ENCODE measurements at places on chromosomes 5 and 9. TPM values are rescaled to one million over a fixed set of nuclear protein-coding genes. Genes with fewer than 3 reads are reported as not detected.

Gene STARD4
- 28.1 TPM for total RNA-seq

Gene RNF183
- not detected for total RNA-seq

Gene FOXD4L6
- not detected for total RNA-seq

Gene TAF11L5
- not detected for total RNA-seq

Gene PPP3R2
- total RNA-seq: not detected

Gene TSLP
- total RNA-seq: 1.1 TPM

Gene PCDHGA9
- total RNA-seq: 7.8 TPM

Gene TXNDC8
- not detected for total RNA-seq

Gene GPR21
- total RNA-seq: 0.14 TPM

Gene GPR151
- not detected for total RNA-seq

Gene F2RL2
- total RNA-seq: 0.26 TPM

DNA sequence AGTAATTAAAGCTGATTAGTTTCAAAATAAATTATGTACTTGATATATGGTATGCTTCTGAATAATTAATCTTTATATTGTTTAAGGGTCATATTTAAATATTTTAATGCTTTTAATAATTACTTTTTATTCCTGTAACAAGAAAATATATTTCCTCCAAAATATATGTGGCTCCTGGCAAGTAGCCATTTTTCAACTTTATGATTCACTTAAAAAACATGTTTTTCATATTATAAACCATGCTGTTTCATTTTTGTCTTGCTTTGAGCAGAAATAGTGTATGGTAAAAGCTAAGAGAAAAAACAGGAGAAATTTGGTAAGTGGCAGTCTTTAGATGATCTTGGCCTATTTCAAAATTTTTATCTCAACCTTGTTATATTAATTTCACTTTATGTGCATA lies 14.6 kb downstream of the SPATA9 start:
- no peak for DNase-seq

DNA sequence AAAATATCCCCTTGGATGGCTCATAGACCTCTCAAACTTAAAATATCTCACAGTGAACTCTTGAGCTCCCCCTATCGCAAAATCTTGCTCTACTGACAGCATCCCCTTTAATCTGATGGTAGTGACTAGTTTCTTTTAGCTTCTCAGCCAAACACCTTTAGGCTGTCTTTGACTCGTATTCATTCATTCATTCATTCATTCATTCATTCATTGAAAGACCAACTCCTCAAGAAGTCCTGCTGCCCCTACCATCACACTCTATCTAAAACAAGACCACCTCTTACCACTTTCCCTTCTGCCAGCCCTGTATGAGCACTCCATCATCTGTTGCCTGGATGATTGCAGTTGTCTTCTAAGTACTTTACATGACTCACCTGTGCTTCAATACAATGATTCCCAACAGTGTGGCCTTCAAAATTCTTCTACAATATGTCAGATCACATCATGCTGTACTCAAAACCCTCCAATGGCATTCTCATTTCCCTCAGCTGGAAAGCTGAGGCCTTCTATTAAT lies 46.8 kb downstream of the ITGA2 start:
- DNase-seq: no peak

DNA sequence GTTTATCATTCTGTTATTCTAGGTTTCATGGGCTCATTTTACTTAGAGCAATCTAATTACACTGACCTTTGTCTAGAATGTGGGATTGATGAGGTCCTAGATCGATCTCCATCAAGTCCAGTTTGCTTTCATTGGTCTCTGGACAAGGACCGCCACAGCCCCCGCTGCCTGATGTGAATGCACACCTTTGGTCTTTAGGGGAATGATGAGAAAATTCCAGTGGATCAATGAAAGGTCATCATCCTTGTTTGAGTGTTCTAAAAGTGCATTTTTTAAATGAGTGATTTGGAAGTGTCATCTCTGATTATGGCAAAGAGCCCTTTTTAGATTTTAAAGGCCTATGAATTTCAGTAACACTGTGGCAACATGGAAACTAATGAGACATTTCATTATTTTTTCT lies 2.2 kb upstream of the ANKH start:
- no peak for DNase-seq

GRCh38 chr5:172902497-172903472 lies 56.4 kb upstream of the RPL26L1 start:
- peak; percentile 95 for DNase-seq

DNA sequence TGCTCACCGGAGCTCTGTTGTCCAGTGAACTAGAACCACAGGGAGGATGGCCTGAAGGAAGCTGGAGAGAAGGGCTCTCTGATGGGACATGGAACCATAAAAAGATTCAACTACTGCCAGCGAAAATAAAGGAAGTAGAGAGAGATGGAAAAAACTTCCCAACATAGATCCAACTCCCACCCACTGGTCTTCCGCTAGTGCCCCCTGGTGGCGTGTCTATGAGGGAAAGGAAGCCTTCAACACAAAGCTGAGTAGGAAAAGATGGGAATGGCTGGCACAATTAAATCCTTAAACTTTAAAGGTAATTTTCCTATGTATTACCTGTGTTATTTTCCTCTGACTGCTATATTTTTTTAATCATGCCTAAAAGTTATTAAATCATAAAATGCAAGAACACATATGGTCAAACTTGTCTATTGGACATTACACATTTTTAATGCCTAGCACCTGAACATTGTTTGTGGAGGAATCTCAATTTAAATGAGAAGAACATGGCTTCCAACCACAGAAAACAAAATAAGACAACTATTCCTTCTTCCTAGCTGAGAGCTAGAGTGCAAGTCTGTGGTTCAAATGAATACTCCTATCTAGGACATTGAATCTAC lies 51.5 kb downstream of the CEP120 start:
- peak; percentile 55 for DNase-seq

DNA sequence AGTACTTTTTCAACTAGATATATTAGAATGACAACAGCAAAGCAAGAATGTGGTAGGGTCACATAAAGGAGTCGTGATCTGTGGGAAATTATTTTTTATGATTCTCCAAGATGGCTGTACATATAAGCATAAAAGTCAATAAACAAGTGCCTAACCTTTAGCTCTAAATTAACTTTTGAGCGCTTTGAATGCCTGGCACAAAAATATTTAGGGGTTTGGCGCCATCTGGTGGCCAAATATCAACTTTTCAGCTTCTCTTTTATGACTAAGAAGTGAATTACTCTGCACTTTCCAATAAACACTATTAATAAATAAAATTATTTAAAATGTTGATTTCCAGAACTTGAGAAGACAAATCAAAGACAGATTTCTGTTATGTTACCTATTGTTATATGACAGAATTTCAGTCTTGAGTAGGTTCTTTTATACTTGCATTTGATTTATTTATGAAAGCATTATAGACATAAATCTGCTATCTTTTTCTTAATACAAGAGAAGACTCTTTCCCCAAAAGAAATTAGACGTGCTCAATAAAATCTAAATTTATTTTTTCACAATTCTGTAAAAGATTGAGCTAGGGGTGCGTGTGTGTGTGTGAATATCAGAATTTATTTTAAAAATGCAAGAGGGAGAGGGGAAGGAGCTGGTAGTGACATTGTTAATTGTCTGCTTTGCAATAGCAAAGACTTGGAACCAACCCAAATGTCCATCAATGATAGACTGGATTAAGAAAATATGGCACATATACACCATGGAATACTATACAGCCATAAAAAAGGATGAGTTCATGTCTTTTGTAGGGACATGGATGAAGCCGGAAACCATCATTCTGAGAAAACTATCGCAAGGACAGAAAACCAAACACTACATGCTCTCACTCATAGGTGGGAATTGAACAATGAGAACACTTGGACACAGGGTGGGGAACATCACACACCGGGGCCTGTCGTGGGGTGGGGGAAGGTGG lies 36.7 kb upstream of the ARRDC3 start:
- peak; percentile 75 for DNase-seq

GRCh38 chr5:133426264-133426663 lies 186.1 kb downstream of the FSTL4 start:
- no peak for DNase-seq

GRCh38 chr5:111461934-111462333 lies 50.4 kb downstream of the STARD4 start:
- no peak for DNase-seq

DNA sequence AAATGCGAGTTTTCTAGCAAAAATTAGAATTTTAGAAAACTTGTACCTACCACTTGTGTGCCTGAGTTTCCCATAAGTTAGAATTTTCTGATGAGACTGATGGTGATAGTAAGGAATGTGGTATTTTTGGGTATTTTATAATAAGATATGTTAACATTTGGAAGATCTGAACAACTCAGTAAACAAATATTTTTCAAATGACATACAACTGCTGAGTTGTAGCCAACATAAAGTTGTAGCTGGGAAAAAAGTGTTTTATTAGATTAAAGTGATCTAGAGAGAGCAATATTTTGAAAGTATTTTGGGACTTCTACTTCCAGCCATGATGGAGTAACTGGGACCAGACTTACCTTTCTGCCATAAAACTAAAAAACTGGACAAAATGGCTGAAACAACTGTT lies 37.9 kb downstream of the GEMIN5 start:
- DNase-seq: no peak

DNA sequence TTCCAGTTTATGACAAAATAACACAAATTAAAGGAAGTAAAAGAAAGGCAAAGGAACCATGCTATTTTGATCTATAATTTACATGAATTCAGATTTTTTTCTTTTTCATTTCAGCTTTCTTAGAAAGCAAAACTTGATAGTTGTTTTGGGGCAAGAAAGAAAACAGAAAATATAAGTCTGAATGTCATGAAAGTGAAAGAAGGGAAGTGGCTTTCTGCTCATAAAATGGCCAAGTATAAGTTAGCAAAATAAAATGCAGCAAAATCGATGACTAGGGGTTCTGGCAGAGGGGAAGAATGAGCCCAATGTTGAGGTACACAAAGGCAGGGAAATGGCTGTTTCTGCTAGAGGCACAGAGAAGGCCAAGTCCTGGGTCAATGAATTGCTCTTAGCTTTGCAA lies 3.0 kb upstream of the IFNW1 start:
- no peak for DNase-seq

DNA sequence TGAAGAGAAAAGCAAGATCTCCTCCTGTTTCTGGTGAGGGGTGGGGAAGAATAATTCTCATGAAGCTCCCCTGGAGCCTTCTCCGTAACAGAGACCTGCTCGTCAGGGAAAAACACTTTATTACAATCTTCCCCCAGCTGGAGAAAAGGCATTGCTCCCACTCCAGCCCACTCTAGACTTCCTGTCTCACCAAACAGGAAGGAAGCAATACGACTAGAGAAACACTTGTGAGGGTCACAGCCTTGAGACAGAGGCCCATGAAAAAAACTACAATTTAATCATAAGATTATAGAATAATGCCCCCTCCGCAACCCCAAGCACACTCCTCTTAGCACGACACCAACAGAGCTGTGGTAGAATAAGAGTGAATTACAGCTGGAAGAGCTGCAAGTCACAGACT lies 197.2 kb upstream of the S1PR3 start:
- no peak for DNase-seq

DNA sequence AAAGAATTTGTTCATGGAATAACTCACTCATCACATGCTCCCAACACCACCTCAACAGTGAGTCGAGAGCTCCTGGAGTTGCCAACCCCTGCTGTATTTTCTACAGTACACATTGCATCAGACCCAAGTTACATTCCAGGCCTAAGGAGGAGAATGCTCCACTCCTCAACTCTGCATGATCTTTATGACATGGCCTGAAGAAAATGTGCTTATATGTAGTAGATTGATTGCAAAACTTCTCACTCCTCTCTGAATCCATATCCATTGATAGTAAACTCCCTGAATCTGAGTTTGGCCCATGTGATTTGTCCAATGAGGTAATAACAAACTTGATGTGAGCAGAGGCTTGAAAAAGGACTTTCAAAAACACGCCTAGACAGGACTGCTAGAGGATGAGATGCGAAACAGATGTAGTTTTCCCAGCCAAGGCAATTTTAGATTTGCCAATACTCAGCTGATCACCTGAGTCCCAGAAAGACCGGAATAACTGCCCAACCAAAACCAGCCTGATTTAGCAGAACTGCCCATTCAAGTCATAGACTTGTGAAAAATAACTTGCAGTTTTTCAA lies 29.0 kb upstream of the PAPPA start:
- DNase-seq: no peak

DNA sequence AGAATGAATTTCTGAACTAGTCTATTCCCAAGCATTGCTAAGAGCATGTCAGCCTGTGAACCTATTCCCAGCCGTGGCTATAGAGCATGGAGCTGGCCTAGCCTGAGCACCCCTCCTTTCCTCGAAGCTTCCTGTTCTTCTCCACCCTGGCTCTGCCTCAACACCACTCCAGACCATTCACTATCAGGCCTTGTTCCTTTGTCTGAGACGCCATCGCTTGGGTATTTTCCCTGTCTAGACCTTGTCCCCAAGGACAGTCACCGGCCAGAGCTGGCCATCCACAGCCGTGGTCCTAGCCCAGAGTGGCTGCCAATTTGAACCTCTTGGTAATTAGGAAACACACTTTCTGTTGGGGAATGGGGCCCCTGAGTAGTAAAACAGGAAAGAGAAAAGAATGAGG lies 105.8 kb downstream of the LIFR start:
- DNase-seq: no peak

- DNase-seq: no peak
These were observed at the start of gene PCDHA13 for GRCh38 chr5:140881889-140882590. TSS of gene PCDHA13 (plus strand) at chr5:140882124. CDS start at chr5:140882269, 145 bp downstream.

GRCh38 chr5:5158472-5158895 lies 18.4 kb downstream of the ADAMTS16 start:
- DNase-seq: no peak

DNA sequence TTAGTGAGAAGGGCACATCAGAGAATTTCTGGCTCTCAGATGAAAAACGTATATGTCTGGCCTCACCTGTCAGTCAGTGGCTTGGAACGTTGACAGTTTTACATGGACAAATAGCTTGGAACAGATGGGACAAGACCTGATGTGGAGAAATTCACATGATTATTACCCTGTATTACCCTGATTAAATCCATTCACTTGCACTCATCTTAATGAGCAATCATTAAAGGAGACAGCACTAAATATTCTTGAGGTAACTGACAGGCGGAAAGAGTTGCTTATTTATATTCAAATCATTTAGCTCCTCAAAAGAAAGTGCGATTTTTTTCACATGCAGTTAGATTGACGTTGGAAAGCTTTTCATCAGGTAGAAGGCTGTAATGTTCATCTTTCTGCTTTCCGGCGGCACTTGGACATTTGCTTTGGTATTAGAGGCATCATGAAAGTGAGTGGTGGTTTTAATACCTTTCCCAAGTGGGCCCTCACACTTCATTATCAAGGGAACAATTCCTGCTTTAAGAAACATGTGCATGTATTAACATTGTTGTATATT lies 11.7 kb upstream of the TAS2R1 start:
- DNase-seq: no peak

GRCh38 chr5:163379298-163380155 lies 57.9 kb upstream of the CCNG1 start:
- DNase-seq: no peak

- DNase-seq: peak; percentile 66
These were observed 25.9 kb downstream of the SPARC start for GRCh38 chr5:151660616-151661495.

GRCh38 chr9:137064027-137064879 lies 6.1 kb downstream of the SAPCD2 start:
- DNase-seq: peak; percentile 74

GRCh38 chr5:160605266-160605665 lies 183.6 kb downstream of the PTTG1 start:
- DNase-seq: no peak
